IPS-NIHi11 (cell line): ENCODE measurements at places on chromosomes 11 and 22.

GRCh38 chr11:70354629-70355028 is 43.7 kb upstream of the CTTN start:
- DNase-seq, result no peak

DNA sequence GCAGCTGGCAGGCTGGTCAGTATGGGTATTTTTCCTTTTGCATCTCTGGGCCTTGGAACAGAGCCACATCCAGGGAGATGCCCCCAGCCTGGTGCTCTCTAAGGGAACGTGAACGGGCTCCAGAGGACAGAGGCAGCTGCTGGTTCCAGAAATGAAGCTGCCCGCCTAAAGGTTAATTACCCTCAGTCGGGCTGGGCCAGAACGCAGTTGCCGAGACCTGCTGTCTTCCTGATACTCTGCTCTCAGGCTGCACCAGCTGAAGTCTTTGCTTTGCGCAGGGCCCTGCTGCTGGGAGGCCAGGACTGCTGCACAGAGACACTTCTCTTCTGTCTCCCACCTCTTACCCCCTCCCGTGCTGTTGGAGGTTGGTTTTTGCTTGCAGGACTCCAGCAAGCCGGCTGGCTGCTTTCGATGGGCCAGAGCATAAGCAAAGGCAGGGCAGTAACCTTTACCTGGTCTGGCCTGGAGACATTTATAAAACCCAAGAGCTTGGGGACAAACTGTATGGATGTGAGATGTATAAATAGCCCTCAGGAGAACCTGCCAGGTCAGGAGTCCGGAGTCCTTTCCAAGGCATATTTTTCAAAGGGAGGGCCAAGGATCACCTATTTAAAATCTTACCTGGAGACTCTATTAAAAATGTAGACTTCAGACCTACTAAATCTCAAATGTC is 197.1 kb downstream of the GRIK4 start:
- no peak for DNase-seq

DNA sequence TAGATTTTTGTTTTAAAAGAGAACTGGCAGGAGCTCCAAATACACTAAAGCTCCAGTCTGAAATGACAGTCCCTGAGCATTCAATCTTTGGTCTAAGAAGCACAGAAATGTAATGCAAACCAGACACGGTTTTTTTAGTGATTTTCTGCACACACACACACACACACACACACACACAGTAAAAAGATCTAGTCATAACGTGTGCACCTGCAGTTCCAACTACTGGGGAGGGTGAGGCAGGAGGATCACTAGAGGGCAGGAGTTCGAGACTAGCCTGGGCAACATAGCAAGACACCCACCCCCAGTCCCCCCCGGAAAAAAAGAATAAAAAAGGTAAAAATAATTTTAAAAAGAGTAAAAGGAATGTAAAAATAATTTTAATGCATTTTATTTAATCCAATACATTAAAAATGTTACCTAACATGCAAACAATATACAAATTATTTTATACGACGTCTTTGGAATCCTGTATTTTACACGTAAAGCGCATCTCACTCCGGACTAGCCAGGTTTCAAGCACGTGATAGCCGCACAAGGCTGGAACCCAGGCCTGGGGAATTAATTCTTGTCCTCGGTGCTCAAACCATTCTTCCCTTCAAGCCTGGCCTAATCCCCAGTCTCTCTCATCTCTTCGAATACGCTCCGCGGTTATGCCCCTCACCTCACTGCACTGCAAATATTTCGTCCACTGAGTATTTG is 762 bp upstream of the TBC1D22A start:
- no peak for DNase-seq

DNA sequence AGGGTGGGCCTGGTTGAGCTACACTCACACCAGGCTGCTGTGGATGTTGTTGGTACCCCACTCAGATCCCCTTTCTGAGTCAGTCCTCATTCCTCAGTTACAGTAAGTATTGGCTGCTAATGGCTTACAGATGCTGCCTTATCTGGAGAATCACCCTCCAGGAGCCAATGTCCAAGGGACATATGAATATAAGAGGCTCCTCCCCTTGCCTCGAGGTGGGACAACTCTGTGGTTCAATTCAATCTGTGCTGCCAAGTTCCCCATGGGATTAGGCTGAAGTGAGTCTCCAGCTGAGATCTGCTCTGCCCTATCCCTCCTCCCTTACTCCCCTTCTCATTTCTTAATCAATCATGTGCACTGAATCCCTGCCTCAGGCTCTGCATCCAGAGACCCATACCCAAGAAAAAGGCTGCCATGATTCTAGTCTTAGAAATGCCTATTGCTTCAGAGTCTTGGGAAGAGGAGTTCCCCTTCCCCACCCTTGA is 168.8 kb upstream of the SYT13 start:
- DNase-seq, result no peak

DNA sequence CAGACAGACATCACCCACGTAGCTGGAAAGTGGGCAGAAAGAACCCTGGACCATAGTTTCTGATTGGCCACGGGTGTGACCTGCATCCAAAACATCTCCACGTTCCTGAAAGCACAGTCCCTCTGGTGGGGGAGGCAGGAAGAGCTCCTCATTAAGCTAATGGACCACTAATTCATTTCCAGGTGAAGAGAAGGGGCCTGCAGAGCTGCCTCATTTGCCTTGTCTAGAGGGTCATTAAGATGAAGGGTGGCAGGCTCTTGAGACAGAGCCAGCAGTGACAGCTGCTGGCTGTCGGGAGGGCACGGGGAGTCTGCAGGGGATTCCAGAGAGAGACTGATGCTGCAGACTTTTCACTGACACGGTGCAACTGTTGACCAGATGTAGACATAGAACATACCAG is 149.6 kb upstream of the OPCML start:
- peak; percentile 35 for DNase-seq

- DNase-seq, result no peak
Observed at GRCh38 chr11:105713106-105713505, 103.2 kb downstream of the GRIA4 start.

- DNase-seq, result peak; percentile 96
Observed at GRCh38 chr11:64060861-64061444, 25.2 kb downstream of the FLRT1 start.

DNA sequence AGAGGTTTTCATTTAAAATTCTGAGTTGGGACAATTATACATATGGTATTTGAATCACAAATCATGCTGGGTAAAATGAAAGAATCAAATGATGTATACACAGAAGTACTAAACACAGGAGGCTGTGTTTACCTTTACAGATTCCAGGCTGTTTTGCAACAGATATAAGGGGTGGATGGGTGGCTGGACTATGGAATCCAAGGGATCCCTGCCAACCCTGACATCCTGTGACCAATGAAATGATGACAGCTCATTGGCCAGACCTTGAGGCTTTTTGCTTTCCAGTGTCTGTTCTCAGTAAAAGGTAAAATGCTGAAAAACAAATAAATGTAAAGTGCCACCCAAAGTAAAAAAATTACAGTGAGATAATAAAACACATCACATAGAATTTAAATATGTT is 3.3 kb upstream of the DDI1 start:
- no peak for DNase-seq

GRCh38 chr11:67278135-67278938 is 10.8 kb upstream of the ANKRD13D start:
- no peak for DNase-seq

GRCh38 chr22:26367402-26368245 is 61.4 kb upstream of the ASPHD2 start:
- peak; percentile 63 for DNase-seq

GRCh38 chr11:57288771-57289579 is 35.8 kb downstream of the TNKS1BP1 start:
- peak; percentile 46 for DNase-seq

DNA sequence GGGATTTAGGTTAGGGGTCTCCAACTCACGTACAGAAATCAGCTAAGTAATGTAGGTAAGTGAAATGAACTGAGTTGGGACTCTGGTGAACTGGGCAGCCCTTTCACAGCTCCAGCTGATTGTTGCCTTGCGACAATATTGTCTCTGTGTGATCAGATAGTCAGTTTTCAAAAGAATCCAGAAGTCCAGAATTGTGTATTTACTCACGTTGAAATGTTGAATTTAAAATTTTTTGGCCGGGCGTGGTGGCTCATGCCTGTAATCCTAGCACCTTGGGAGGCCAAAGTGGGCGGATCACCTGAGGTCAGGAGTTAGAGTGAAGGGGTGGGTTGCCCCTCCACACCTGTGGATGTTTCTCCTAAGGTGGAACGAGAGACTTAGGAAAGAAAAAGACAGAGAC is 18.8 kb upstream of the WDR74 start:
- DNase-seq, result no peak

DNA sequence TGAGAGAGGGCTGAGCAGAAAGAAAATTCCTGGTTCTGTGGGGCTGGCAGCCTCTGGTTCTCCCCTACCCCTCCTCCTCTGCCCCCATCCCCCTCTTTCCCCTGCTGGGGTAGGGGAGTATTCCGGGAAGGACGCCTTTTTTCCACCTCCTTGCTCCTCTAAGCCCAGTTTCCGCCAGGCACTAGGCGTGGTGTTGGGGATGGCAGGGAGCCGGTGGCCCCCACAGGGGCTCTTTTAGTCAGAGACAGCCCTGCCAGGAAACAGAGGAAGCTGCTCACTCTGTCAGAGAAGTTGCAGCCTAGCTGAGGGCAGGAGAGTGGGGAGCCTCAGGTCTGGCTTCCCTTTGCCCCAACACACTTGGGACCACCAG is 15.6 kb upstream of the ARHGEF17 start:
- no peak for DNase-seq

GRCh38 chr11:123413636-123414035 is 16.4 kb upstream of the GRAMD1B start:
- no peak for DNase-seq

- DNase-seq, result no peak
Observed at GRCh38 chr22:30220338-30221012, 26.1 kb downstream of the LIF start.

GRCh38 chr11:78567209-78567608 is 7.5 kb downstream of the NARS2 start:
- DNase-seq, result no peak

- DNase-seq, result no peak
Observed at GRCh38 chr11:82883853-82884252, 16.4 kb downstream of the PRCP start.

DNA sequence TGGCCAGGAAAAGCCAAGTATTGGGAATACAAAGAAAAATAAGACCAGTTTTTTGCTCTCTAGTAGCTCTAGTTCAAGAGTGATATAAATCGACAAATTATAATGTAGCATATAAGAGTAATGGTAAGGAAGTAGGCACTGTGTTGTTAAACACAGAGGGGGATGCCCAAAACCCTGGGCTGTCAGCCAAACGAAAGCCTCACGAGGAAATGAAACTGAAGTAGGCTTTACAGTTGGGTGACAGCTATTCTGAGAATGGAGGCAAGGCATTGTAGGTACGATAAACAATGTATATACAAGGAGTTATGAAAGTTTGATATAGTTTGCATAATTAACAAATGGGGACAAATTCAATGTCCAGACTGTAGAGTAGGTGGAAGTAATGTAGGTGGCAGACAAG is 176.4 kb downstream of the FAM181B start:
- no peak for DNase-seq

GRCh38 chr11:102709201-102709945 is 3.8 kb upstream of the MMP27 start:
- DNase-seq, result no peak

DNA sequence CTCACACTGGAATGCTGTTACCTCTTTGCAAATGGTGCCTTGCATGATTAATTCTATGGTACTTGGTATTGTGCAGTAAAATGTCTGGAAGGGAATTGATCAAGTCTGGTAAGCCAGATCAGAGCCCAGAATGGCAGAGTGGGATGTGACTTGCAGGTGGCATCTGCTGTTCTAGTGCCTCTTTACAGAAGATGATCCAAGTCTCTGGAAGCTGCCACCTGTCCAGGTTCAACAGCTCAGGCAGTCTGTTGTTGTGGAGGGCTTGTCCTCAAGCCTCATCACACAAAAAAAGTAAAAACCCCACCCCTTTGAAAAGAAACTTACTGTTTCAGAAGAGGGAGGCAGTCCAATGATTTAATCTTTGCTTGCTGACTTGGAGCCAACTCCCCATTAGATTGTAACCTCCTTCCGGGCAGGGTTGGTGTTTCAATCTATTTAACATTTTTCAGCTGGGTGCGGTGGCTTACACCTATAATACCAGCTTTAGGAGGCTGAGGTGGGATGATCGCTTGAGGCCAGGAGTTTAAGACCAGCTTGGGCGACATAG is 17.1 kb downstream of the ZNRF3 start:
- DNase-seq, result no peak

- no peak for DNase-seq
Observed at GRCh38 chr11:10309163-10310093, 4.6 kb downstream of the ADM start.

DNA sequence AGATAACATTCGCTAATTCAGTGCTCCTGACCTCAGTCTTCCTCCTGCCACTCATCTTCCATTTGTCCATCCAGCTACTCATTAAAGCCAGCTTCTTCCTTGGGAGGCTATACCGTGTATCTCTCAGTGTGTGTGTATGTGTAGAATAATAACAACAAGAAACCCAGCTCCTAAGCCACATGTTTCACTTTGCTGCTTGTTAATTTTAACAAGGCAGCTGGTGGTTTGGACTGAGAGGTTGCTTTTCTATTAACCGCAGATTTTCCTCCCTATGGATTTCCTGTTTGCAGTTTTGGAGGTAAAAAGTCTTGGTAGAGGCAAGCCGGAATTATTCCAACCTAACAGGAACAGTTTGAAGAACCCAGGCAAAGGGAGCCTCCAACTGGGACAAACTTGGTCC is 165.0 kb downstream of the ADAMTS15 start:
- DNase-seq, result no peak

DNA sequence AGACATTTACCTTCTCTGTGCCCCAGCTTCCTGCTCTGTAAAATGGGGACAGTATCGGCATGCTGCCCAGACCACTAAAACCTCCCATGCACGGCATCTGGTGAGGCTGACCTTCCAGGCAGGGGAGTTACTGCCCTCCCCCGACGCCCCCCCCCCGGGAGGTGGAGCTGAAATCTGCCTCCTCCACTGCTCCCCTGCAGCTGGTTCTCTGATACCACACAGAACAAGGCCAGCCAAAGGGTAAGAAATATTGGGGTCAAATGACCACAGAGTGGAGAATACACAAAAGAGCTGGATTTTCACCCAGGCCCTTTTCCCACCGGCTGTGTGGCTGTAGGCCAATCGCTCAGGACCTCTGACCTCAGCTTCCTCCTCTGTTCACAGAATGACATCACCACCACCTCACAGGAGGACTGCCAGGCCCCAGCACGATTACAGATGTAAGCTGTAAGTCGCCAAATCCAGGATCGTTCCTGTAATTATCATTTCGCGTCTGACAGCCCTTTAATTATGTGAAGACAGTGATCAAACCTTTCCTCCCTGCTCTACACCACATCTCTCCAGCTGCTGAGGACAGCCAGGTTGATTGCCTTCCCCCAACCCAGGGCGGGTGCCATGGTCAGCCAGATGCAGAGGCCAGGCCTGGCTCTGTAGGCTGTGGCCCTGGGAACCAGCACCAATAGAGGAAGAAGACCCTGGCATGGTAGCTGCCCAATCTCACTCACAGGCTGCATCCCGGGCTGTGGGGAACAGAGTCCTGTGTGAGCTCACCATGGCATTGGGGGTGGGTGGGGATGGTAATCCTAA is 35.7 kb upstream of the KLHL35 start:
- no peak for DNase-seq

GRCh38 chr11:73281201-73281741 is 9.1 kb downstream of the P2RY6 start:
- no peak for DNase-seq
